ENCODE measurements at places on chromosomes 3 and 15.

- no peak for DNase-seq
Observed at GRCh38 chr15:98906712-98907083, 100.9 kb downstream of the PGPEP1L start.

- no peak for DNase-seq
Observed at GRCh38 chr15:73352082-73352481, 16.7 kb downstream of the HCN4 start.

- DNase-seq = no peak
Observed at GRCh38 chr15:34927726-34928125, 41.8 kb downstream of the AQR start.

DNA sequence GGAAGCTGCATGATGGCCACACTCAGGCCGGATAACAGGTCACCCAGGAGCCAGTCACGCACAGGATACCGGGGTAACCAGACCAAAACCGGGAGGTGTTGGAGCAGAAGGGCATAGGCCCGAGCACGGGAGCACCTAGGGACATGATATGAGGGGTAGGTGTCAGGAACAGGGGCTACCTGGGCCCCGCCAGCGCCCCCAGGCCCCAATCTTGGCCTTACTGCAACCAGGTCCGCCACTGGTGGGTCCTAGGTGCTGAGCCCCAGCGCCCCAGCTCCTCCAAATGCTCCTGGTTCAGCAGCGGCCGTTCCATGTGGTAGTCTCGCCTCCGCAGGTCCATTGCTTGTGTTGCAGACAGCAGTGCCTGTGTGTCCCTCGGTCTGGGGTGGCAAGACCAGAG, 2.0 kb downstream of the SLC26A6 start:
- no peak for DNase-seq

DNA sequence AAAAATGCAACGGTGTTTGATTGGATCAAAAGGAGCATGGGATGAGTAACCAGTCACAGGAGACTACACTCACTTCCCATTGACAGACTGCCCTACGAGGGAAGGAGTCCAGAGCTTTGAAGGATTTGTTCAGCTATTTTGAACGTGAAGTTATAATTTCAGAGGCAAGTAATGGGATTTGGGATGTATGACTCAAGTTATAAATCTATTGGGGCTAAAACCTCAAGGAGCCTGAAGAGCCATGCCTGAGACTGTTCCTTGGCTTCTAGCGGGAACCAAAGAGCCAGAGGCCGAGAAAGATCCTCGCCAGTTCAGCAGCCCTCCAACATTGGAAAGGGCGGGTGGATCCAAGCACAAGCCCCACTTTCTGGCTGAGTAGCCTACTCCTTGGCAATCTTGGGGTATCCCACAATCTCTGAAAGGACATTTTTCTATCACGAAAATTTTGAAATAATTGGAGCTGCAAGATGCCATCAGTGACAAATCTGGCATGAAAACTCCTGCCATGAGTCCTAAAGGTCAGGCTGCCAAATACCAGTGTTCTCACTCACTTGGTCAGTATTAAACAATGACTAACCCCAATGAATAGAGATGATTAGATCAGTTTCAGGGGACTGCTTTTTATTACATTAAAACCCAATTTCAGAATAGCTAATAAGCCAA, 48.6 kb upstream of the SLCO2A1 start:
- DNase-seq = no peak

DNA sequence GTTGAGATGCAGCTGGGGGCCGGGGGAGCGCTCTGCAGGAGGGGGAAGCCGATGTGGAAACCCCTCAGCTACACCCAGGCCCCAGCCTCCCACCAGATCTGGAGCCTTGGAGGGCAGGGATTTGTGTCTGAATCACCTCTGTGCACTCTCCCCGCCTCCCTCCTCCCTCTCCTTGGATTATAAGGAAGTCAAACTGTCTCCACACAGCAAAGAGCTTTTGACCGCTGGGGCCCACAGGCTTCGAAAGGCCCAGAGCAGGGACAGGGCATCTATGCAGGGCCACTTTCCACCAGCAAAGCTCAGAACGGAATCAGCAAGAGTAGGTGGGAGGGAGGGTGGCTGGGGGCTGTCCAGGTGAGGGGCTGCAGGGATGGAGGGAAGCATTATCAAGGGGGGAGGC, 68.9 kb downstream of the IQSEC1 start:
- DNase-seq = no peak

GRCh38 chr3:150390087-150390486, 18.0 kb upstream of the TSC22D2 start:
- DNase-seq = no peak

DNA sequence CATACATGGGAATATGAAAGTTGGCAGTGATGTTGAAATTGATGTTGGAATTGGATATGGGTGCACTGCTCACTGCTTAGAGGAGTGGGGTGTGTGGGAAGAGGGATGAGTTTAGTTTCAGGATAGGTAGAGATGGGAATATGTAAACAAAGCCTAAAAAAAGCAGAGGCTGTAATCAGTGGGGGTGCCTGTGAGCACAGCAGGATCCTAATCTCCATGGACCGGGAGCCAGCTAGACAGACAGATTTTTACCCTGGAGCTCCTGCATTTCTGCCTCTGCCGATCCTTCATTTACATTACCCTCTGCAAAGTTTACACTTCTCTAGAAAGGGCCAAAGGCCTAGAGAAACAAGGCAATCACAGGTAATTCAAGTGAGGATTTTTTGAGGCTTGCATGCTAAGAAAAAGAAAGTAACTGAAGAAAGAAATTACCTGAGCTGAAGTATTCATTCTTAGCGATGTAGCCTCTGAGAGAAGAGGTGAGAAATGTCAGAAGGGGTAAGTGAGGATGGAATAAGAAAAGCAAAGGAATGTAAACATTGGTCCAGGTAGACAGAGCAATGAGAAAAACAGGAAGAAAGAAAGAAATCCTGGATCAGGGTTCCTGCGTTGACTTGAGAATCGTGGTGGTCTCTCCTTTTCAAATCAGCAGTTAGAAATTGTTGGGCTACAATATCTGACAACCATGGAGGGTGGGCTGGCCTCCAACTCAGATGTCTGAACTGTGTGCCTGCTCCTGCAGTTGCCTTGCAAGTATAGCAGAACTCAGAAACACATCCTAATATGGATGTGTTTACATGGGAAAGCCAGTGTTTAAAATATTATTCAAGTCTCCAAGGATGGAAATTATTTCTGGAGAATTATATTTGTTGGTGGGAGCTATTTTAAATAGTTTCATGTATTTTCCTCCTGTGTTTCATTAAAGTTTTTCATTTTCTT, 79.8 kb downstream of the CRTC3 start:
- DNase-seq = no peak

DNA sequence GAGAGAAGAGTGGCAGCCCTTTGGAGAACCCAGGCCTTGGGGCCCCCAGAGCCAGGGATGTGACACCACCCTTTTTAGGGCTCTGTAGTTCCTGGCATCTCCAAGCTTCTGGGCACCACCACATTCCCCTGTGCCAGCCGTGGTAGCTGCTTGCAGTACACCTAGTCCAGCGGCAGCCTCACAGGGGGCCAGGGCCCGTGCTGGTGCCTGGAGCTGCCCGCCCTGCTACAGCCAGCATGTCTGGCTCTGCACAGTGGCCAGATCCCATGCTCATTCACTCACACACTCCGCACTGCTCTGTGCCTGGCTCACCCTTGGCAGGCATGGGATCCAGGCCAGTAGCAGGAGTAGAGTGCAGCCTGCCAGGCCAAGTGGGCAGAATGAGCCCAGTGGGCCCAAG, 351.6 kb upstream of the TMCO5A start:
- no peak for DNase-seq

GRCh38 chr3:136920904-136921611, 36.7 kb upstream of the IL20RB start:
- DNase-seq = no peak

GRCh38 chr15:52975941-52976449, 185.9 kb upstream of the ONECUT1 start:
- DNase-seq = no peak

- DNase-seq = no peak
Observed at GRCh38 chr3:183296944-183297343, 43.9 kb downstream of the B3GNT5 start.

- no peak for DNase-seq
Observed at GRCh38 chr3:10194328-10195071, 29.8 kb downstream of the IRAK2 start.

DNA sequence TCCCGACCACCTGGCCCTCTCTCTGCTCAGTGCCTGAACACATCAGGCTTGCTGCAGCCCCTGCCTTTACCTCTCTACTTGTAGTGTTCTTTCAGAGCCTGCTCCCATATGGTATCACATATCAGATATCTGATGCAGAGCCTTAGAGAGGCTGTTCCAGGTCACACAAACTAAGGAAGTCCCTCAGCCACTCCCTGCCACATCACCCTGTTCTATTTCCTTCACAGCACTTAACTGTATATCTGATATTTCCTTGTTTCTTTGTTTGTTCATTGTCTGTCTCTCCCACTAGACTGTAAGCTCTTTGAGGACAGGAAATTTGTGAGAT, 976 bp upstream of the ALDH1L1 start:
- DNase-seq = no peak

- no peak for DNase-seq
Observed at GRCh38 chr3:12483872-12484197, 445 bp upstream of the TSEN2 start.

DNA sequence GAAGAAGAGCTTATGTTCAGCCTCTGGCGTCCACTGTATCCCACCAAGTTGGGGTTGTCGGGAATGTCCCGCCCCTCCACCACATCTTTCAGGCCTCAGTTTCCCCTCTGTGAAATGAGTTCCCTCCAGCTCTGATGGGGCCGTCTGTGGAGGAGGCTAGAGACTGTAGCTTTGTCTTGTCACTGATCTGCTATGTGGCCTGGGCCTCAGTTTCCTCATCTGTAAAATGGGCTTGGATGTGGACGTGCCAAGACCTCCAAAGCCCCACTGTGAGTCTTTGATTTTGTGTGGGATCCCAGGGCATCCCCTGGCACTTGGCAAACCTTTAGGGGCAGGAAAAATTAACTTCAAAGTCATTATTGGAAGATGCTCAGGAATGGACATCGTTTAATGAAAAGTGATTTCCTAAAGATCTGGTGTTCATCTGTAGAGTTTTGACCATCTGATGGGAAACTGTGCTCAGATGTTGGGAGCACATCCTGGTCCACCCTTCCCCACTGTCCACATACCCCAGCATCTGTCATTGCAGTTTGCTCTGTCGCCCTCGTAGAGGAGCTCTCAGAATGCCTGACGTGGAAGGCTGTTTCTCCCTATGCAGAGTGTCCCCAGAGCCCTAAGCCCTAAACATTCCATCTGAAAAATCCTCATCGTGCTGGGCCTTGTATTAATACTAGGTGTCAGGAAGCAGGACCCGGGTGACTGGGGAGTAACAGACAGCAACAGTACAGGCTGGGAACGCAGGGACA, 28.5 kb downstream of the SLC6A6 start:
- DNase-seq = no peak

DNA sequence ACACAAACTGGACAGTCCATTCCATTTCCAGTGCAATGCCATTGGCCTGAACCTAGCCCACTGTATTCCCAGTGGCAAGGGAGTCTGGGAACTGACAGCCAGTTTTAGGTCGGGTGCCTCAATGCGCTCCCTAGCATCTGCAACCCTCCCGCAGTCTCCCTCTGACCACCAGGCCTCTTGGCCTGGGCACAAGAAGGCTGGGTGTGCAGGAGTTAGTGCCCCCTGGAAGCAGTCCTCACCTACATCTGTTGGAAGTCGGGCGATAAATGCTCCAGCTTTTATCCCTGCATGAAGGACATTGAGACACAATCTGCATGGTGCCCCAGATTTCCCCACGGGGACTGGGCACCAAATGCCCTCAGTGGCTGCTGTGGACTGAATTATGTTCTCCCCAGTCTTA, 12.7 kb downstream of the C3orf22 start:
- DNase-seq = no peak

DNA sequence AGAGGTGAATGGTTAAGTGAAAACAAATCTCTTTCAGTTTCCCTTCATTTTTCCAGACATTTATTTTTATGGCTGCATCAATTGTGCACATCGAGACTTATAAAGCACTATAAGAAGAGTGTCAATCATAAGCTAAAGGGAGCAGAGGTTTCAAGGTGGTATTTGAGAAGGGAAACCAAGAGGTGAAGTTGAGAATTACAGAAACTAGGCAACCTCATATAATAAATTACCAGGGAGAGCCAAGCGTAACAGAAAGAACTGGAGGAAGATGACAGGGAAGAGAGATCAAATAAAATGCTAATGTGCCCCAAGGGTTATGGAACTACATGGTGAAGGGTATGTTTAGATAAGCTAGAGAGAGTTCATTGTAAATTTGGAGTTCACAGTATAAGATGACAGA, 6.3 kb upstream of the CCDC54 start:
- no peak for DNase-seq

GRCh38 chr15:38252481-38253350, at the start of gene SPRED1:
Gene SPRED1 (plus strand): TSS chr15:38252836. CDS start chr15:38253186, 350 bp downstream.
- peak; percentile 0 for DNase-seq

GRCh38 chr15:74428442-74428787, 5.3 kb downstream of the SEMA7A start:
- no peak for DNase-seq

- no peak for DNase-seq
Observed at GRCh38 chr3:190596349-190597285, 82.7 kb downstream of the IL1RAP start.

DNA sequence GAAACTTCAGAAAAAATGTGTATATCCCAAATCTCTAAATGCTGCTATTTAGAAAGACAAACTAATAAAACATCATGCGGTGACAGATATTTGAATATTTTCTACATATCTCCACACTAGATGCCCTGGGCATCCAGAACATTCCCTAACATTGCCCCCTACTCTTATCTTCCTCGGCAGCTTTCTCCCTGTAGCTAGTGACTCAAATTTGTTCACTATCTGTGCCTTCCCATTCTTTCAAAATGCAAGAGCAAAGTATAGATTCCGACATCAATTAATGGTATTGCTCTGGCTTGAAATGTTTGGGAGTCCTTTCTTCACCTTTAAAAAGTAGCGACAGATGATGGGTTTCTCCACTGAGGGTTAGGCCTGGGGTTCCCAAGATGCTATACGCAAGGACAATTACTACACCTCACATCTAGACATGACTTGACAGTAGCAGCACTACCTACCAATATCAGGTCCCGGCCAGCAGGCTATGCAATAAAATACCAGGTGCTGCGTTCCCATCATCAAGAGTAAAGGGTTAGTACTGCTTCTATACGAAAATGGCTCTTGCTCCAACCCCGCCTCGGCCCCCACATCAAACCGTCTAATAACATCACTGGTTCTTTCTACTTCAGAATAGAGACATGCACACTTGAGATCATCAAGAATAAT, 631 bp downstream of the UBR1 start:
- DNase-seq = peak; percentile 2

- DNase-seq = no peak
Observed at GRCh38 chr15:74144153-74144775, 13.9 kb downstream of the ISLR2 start.

GRCh38 chr3:60365360-60365759, 885.9 kb downstream of the FHIT start:
- DNase-seq = no peak

Measured in activated T-helper 1 cell treated with anti-CD3 and anti-CD28 coated beads, Interleukin-2, amount 50 U/mL, for 16 hours (primary cell).